ENCODE measurements at places on chromosomes 1 and 21.

GRCh38 chr1:68301471-68302001 is 69.2 kb upstream of the WLS start:
- no peak for DNase-seq

- peak; percentile 39 for DNase-seq
Measured at GRCh38 chr1:91553177-91553591, 52.5 kb downstream of the CDC7 start.

DNA sequence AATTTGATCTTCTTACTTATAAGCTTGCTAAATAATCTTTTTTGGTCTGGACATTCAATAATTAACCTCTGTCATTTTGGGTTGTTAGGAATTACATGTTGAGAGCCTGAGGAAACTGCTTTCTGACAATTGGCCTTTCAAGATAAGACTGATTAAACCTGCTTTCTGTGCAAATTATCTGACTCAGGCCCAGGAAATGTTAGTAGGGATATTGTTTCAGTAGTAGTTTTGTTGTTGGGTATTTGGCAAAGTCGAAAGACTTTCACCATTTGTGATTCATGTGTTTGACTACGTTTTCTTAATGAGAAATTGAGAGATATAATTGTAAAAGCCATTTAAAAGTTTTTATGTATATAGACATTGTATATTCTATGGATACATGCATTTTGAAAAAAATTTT is 81.1 kb upstream of the GPR88 start:
- no peak for DNase-seq

- no peak for DNase-seq
Measured at GRCh38 chr1:205975387-205975998, 27.7 kb downstream of the RAB7B start.

DNA sequence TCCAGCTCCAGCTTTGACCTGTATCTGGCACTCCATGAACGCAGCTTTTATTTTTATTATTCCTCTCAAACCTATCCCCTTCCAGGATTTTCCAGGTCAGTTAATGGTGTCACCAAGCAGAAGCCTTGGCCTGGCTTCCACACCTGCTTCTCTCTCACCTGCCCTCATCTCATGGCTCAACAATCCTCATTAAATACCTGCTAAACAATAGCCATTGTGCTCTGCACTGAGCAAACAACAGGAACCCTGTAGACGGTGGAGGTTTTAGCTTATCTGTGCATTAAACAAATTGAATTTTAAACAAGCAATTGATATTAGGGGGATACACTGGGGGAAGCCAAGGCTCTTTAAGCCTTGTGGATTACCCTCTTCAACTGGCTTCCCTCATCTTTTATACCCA is 15.3 kb downstream of the PYCR2 start:
- DNase-seq, result no peak

GRCh38 chr1:221411283-221411682 is 330.6 kb downstream of the DUSP10 start:
- no peak for DNase-seq

GRCh38 chr1:153535242-153536011 is at the start of gene S100A6:
TSS of gene S100A6 (minus strand) at chr1:153535991. CDS start at chr1:153535339, 652 bp downstream.
- no peak for DNase-seq

- DNase-seq, result no peak
Measured at GRCh38 chr1:13781907-13782633, 82.1 kb downstream of the PRDM2 start.

GRCh38 chr1:206982216-206982615 is 12.0 kb upstream of the FCAMR start:
- peak; percentile 67 for DNase-seq

DNA sequence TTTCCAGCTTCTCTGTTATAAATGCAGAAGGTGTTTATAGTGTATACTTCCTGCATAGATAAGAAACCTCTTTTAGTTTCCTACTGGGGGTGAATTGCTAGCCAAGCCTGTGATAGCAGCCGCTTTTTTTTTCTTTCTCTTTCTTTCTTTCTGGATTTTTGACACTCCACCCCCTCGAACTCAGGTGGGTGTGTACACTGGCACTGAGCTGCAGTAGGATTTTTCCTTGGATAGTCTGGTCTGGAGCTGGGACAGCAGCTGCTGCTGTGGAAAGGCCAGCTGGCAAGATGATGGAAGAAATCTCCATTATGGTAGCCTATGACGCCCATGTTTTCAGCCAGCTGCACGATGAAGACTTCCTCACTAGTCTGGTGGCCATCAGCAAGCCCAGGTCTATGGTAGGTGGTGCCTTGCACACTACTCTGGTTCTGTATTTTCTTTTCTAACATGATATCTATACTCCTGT is 122.5 kb upstream of the CACYBP start:
- peak; percentile 16 for DNase-seq

GRCh38 chr1:147600119-147601111 is 59.1 kb downstream of the BCL9 start:
- peak; percentile 47 for DNase-seq

GRCh38 chr1:208139434-208140045 is 104.6 kb downstream of the PLXNA2 start:
- DNase-seq, result no peak
